Activated CD4-positive, alpha-beta T cell treated with anti-CD3 and anti-CD28 coated beads, Interleukin-2, amount 10 ng/mL, durations not matched to agents 7 days and 5 days (primary cell): ENCODE measurements at places on chromosomes 1 and 21. TPM values are rescaled to one million over a fixed set of nuclear protein-coding genes. Genes with fewer than 3 reads are reported as not detected.

Gene TRIM46
- total RNA-seq = 14.2 TPM

Gene UMODL1
- total RNA-seq = 0.21 TPM

Gene BCAR3
- total RNA-seq = 0.67 TPM

Gene CLCA1
- not detected for total RNA-seq

Gene MX1
- 722 TPM for total RNA-seq

Gene PADI1
- total RNA-seq = not detected
